ENCODE measurements at places on chromosomes 11 and 22.

GRCh38 chr11:73384125-73384441 is 7.9 kb downstream of the RELT start:
- no peak for DNase-seq

GRCh38 chr22:47460176-47460575 is 697.7 kb downstream of the TBC1D22A start:
- DNase-seq: no peak

DNA sequence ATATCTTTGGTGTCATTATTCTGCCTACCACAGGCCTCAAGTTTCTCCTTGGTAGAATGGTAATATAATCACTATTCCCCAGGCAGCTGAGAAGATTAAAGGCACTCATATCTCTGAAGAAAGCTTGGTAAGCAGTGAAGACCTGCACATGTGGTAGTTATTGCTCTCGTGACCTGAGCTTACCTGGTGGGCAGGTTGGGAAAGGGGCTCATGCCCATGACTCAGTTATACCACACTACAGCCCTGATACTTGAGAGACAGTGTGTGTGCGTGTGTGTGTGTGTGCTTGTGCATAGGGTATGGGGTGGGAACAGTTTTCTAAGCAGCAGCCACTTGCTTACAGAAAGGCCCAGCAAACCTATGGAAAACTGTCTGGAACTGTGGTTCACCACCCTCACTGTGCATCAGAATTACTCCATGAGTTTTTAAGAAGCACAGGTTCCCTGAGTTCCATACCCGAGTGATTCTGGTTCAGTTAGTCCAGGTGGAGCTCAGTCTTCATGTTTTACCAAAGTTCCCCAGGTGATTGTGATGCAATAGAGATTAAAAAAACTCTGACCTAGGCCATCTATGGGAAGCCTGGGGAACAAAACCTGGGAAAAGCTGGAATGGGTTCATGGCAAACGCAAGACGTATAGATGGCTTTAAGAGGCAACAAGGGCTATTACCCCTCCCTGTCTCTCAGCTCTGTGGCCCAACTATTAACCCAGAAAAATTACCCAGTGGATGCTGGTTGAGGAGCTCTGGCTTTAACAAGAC is 79.0 kb upstream of the ZBED5 start:
- DNase-seq: no peak

- DNase-seq: no peak
These were observed 8.0 kb downstream of the TKFC start for GRCh38 chr11:61340979-61341378.
